Calu3 (cell line): ENCODE measurements at places on chromosomes 11 and 22.

GRCh38 chr22:25774575-25775026, 32.6 kb downstream of the MYO18B start:
- peak; percentile 22 for DNase-seq

- DNase-seq, result no peak
These were observed 690.3 kb downstream of the FAM181B start for GRCh38 chr11:82043316-82043715.

DNA sequence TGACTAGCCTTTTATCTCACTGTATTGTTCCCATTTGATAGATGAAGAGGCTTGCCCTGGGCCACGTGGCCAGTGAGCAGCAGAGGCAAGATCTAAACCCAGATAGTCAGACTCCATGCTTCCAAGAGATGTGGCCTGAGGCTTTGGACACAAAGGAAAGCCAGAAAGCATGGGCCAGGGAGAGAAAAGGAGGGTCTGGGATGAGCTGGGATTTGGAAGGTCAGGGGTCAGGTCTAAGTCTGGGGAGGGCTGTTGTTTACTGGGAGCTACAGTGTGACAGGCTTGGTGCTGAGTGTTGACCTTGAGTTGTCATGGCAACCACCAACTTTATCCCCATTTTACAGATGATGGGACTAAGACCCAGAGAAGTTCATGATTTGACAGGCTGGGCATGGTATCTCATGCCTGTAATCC, 2.1 kb downstream of the SLC35E4 start:
- DNase-seq, result no peak

GRCh38 chr22:37314315-37315074, 32.2 kb downstream of the CYTH4 start:
- DNase-seq, result no peak

- DNase-seq, result no peak
These were observed 3.7 kb downstream of the SLC15A3 start for GRCh38 chr11:60948250-60948649.

GRCh38 chr11:117945047-117945810, 16.0 kb upstream of the TMPRSS13 start:
- DNase-seq, result no peak

DNA sequence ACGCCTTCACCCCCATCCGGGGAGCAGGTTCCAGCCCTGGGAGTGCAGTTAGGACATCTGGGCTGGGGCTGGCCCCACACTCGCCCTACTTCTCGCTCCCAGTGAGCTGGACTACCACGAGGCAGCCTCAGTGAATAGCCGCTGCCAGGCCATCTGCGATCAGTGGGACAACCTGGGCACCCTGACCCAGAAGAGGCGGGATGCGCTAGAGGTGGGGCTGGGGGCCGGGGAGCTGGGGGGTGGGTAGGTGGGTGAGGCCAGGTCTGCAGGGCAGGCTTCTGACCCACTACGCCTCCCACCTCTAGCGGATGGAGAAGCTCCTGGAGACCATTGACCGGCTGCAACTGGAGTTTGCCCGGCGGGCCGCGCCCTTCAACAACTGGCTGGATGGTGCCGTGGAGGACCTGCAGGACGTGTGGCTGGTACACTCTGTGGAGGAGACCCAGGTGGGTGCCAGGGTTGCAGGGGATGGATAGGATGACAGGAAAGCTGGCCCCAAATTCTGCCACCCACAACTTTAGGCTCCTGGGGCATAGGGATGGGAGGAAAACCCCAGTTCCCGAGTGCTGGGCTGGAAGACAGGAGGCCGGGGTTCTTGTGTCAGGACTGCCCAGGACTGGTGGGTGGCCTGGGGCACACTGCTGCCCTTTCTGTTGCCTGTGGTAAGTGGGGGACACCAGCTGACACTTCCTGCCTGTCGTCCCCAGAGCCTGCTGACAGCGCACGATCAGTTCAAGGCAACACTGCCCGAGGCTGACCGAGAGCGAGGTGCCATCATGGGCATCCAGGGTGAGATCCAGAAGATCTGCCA, 8.3 kb downstream of the CTSF start:
- DNase-seq, result no peak

- DNase-seq, result no peak
These were observed 354.8 kb downstream of the ETS1 start for GRCh38 chr11:128232588-128232987.

GRCh38 chr22:32796865-32797573, 4.5 kb upstream of the TIMP3 start:
- peak; percentile 71 for DNase-seq

- DNase-seq, result no peak
These were observed 171.2 kb upstream of the GRK3 start for GRCh38 chr22:25393121-25393805.

- no peak for DNase-seq
These were observed 376.7 kb upstream of the DDI1 start for GRCh38 chr11:103659743-103660142.

DNA sequence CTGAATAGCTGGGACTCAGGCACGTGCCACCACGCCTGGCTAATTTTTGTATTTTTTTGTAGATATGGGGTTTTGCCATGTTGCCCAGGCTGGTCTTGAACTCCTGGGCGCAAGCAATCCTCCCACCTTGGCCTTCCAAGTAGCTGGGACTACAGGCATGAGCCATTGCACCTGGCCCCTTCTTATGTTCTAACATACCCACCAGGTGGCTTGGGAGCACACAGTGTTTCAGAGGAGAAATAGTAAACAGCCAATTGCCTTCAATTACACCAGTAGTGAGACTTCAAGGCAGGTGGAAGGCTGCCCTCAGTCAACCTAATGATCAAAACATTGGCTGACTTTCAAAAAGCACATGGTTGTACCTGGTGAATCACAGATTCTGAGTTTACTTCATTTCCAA, 167.2 kb downstream of the SWAP70 start:
- DNase-seq, result no peak

DNA sequence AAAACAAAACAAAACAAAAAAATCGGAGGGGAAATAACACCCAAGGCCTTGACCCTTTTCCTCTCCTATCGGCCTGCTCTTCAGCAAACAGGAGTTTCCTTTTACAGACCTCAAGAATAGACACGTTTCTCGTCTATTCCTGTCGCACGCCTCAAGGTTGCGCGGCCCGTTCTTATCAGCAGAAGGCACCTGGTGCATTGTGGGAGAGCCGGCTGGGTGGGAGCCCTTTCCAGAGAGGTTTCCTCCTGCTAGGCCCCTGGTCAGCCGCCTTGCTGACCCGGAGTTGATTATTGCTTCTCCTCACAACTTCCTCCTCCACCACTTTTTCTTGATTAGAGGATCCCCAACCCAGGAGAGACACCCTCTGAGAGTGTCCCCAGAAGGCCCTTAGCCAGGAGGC, 497.3 kb downstream of the MIAT start:
- DNase-seq, result no peak

DNA sequence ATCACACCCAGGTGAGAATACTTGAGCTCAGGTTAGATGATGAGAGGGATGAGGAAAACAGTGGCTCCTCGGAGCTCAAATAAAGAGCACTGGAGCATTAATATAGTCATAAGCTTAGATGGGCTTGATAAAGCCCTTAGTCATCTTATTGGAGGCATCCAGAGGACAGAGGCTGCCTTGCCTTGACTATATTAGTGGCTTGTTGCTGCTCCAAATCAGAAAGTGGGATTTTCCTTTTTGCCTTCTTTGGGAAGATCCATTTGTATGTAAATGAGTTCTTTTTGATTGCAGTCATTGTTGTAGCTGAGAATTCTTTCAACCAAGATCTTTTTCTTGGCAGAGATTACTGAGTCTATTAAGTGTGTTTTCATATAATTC, 18.9 kb downstream of the ADM start:
- no peak for DNase-seq

GRCh38 chr11:103927535-103927934, 108.9 kb upstream of the DDI1 start:
- no peak for DNase-seq

GRCh38 chr11:110329445-110329844, 33.0 kb upstream of the RDX start:
- no peak for DNase-seq

GRCh38 chr11:94455861-94456260, 37.8 kb downstream of the MRE11 start:
- peak; percentile 46 for DNase-seq
